ENCODE measurements at places on chromosomes 16 and 17.

DNA sequence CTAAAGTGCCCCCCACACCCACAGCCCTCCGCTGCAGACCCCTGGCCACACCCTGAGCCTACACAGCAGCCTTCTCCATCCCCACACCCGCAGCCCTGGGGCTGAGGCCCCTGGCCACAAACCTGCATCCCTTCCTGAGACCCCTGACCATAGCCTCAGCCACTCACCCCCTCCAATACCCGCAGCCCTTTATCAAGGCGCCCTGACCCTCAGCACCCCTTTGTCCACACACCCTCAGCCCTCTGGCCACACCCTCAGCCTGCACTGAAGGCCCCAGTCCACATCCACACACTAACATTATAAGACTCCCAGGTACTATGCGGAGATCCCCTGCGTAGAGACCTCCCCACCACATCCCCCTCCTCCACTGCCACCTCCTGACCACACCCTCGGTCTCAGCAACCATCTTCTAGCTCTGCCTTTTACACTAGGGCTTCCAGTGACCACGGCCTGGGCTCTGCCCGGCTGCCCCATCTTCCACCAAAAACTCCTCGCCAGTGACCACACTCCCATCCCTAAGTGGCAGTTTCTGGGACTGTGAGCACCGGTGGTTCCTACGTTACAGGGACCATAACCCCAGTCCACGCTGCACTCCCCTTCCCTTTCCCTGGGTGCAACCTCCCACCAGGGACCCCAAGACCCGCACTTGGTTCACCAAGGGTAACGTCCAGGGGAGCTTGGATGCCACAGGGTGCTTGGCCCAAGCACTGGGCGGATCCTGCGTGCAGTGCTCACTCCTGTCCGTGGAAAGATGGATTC, 818 bp downstream of the TPPP3 start:
- no peak for DNase-seq

DNA sequence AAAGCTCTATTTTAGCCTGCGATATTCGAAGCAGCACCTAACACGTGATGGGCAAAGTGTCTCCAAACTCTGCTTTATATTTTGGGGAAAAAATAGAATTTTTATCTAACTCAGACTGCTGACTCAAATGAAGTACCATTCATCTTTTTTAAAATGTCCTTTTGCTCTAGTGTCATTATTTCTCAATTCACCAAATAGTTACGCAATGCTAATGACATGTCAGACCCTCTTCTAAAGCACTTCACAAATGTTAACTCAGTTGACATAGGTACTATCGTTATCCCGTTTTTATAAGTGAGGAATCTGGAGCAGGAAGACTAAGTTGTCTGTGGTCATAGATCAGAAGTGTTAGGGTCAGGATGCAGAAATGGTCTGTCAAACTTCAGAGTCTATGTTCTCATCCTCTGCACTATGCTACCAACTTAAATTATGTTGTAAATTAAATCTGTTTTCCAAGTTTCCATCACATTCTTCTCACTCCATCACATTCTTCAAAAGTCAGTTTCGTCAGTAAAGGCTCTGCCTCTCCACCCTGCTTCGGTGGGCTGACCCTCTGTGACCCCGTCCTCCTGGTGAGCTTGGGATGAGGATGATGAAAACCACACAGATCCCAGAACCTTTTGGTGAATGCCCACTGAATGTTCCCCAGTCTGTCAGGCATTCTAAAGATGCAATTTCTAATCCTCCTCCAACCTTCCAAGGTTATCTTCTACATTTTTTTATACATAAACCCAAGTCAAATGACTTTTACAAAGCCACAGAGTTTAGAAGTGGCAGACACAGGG, 102.8 kb downstream of the ADAMTS18 start:
- DNase-seq = no peak

DNA sequence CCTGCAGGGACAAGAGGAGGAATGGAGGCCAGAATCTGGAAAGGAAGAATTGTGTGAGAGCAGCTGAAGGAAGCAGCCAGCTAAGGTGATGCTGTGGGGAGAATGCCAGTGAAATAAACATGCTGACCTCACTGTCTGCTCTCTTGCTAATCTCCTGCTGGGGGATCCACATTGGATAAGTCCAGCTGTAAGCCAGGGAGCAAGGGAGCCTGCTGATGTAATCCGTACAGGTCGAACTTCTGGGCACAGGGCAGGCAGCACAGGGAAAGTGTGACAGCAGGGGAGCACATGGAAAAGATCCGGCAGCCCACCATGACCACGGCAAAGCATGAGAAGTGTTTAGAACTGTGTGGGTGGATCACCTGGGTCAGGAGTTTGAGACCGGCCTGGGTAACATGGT, 7.5 kb upstream of the XPO6 start:
- DNase-seq = no peak

GRCh38 chr16:53457670-53458069, 23.4 kb downstream of the RBL2 start:
- peak; percentile 53 for DNase-seq

- no peak for DNase-seq
These were observed 1.1 kb downstream of the ZCCHC14 start for GRCh38 chr16:87491522-87492290.

DNA sequence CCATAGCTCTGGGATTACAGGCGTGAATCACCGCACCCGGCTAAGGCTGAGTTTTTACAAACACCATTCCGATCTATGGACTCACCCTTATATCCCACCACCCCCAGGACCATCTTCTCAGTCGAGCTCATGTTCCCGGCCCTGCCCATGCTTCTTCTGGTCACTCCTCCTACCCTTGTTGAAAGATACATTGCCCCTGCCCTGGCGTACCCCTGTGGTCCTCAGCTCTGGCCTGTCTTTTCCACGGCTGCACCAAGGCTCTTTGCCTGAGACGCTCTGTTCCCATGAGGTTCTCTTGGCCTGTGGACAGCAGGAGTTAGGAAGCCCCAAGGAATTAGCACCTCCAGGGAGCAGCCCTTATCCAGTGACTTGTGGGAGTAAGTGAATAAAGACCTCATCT, 379.4 kb upstream of the TNRC6C start:
- DNase-seq = no peak

DNA sequence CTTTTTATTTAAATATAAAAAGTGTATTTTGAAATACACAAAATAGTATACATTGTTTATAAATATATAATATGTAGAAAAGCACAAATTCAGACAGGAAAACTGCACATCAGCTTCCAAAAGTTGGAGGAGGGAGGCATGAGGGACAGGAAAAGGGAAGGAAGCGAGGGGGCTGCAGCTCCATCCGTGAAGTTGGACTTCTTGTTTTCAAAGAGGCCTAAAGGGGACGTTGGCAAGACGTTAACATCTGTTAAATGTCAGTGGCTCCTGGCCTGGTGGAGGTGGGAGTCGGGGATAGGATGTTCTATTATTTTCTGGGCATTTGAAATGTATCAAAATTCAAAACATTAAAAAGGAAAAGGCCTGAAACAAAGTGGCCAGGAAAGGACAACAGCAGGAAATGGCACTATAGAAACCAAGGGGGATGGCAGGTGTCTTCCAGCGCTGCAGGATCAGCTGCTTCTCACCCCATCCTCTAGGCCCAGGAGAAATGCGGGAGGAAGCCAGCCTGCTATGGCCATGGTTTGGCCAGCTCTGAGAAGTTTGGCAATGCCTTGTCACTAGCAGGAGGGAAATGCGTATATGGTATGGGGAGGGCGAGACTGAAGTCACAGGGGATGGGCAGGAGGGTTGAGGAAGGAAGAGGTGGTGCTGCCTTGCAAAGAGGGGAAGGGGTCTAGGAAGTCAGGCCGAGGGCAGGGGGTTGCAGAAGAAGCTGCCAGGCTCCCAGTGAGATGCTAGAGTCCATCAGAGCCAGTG, 6.4 kb downstream of the CMTM2 start:
- DNase-seq = no peak

GRCh38 chr16:49348408-49349176, 25.0 kb upstream of the C16orf78 start:
- DNase-seq = no peak

DNA sequence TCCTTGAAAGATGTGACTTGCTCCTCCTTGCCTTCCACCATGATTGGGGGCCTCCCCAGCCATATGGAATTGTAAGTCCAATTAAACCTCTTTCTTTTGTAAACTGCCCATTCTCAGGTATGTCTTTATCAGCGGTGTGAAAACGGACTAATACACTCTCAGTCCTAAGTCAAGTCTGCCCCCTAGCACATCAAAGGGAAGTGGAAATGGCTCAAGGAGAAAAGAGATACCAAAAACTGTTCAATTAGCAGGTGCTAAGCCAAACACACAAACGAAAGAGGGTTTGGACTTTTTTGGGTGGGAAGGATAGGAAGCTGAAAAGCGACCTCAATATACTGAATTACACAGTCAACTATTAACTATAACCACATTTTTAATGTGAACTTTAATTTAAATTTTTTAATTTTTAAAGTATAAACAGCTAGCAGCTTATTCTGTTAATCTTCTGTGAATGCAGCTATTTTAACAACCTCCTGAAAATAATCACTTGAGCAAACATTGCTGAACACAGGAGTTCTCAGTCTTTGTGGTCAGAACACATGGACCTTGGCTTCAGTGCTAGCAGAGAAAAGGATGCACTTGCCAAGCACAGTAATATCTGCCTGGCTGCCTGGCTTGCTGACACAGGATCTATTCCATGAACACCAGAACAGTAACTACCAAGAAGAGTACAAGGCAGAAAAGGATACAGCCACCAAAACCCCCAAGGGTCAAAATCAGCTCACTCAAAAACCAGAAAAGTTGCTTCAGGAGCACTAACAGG, 10.9 kb downstream of the ZNF18 start:
- no peak for DNase-seq

DNA sequence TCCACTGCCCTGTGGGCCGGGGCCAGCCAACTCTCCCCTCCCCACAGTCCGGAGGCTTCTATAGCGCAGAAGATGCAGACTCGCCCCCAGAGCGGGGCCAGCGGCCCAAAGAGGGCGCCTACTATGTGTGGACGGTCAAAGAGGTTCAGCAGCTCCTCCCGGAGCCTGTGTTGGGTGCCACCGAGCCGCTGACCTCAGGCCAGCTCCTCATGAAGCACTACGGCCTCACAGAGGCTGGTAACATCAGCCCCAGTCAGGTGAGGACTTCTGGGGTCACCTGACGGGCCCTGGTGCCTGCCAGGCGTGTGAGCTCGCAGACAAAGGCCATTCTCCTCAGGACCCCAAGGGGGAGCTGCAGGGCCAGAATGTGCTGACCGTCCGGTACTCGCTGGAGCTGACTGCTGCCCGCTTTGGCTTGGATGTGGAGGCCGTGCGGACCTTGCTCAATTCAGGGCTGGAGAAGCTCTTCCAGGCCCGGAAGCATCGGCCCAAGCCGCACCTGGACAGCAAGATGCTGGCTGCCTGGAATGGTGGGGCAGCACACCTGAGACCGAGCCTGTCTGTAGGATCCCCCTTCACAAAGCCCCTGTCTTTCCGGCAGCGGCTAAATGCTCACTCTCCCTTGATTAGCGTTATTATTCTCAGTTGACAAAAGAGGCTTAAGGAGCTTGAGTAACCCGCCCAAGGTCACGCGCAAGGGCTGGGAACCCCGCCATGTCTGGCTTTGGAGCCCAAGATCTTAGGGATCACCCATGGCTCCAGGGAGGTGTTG, 3.9 kb downstream of the SPATA20 start:
- DNase-seq = no peak

DNA sequence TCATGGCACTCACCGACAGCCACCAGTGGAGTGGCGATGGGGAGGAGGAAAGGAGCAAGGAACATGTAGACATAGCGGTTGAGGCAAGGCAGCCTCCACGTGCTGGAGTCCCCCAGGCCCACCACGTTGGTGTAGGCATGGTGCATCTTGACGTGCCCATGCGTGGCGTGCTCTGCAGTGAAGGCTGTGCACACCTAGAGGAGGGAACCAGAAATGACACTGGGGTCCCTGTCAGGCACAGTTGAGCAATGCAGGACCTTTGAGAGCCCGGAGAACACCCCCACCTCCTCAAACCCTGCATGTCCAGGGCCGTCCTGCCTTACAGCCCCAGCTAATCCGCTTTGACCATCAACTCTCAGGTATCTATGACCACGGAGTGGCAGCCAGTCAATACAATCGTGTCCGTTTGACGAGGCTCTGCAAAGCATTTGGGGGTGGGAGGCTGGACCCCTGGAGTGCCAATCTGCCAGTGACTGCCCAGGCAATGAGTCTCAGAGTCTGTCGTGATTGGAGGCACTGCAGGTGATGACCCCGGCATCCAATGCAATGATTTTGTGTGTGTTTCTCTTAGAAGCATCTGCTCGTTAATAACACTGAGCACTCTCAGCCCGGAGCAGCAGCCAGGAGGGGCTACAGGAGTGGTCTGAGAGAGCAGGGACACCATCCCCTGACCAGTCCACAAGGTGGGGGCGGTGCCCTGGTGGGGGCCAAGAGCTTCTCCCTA, 9.9 kb upstream of the FDXR start:
- no peak for DNase-seq

GRCh38 chr17:19578545-19578944, 44.9 kb downstream of the SLC47A1 start:
- no peak for DNase-seq

DNA sequence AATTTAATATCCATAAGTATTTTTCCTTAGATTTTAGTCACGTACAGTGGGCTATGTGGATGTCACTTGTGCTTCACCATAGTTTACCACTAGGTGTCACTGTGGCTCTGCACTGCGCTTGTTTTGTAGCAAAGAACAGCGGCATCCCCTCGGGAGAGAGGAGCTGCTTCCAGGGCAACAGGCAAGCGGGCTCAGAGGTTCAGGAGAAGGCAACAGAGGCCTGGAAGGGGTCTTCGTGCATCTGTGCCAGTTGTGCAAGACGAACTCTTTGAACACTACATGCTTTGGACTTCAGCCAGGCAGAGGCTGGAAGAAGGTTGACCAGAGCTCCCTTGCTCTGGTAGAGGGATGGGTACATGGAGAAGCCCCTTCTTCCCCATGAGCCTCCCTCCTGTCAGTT, 20.6 kb downstream of the CYB561 start:
- peak; percentile 52 for DNase-seq

GRCh38 chr16:59404509-59404908, 670.4 kb upstream of the GOT2 start:
- no peak for DNase-seq

DNA sequence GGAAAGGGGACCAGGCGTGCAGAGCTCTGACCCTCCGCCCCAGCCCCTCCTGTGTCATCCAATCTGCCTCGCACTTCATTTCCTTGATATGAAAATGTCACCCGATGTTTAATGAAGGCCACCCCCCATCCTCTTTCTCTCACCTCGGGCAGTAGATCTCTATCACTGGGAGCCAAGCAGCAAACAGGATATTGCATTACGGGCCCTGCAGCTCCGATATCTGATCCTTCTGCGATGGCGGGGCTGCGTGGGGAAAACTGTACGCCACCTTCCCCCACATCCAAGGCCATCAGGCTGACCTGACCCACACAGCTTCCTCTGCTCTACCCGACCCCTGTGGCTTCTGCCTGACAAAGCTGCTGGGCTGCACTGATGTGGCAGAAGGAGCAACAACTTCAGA, 74.9 kb downstream of the DYNLRB2 start:
- no peak for DNase-seq

DNA sequence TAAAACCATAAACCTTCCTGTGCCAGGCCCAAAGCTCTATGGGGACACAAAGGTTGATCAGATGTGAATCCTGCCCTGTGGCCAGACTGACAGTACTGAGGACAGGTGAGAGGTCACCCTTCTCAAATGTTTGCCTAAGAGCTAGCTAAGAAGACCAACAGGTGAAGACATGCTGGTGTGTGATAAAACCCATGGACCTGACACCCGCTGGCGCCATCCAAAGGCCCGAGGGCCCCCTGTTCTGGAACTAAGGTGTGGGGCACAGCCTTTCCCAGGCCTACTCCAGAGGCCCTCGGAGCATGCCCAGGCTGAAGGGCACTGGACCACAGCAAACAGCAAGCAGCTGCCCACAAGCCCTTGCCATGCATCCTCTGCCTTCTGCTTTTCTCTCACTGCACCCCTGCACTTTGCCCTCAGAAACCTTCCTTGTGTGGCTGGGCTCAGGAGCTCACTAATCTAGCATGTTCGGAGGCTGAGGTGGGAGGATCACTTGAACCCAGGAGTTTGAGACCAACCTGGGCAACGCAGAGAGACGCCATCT, 5.2 kb upstream of the CDK3 start:
- no peak for DNase-seq
